G401 (cell line): ENCODE measurements at places on chromosomes 2 and 18. TPM values are rescaled to one million over a fixed set of nuclear protein-coding genes. Genes with fewer than 3 reads are reported as not detected.

DNA sequence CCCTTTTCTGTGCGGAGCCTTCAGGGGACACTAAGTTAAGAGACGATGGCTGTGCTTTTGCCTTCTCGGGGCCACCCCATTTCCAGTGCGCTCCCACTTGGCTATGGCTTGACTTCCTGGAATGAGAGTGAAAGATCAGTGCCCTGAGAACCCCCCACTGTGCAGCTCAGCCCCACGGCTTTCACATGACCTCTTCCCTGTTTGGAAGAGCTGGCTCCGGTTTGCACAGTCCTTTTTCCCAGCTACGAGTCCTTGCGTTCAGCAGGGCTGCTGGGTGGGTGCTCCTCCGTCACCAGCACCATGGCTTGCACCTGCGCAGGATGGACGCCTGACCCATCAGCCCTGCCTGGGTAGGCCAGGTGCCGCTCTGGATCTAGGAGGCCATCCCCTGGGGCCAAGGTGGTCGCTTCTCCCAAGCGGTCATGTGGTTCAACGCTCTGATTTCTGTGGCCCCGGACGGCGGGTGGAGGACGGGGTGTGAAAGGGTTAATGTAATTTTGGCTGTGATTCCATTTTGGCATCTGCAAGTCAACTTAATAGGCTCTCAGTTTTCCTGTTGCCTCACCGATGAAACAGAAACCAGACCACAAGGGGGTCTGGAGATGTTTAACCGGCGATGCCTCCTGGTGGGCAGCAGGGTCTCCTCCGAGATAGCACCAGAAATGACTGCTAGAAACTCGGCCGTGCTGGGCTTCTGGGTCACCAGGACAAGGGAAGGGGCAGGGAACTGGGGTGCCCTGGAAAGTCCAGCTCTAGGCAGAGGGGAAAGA lies 113.1 kb upstream of the HAAO start:
- DNase-seq = peak; percentile 56

The MPP4 gene
- total RNA-seq = 7.4 and 8.8 TPM in 2 replicates

The CCT4 gene
- total RNA-seq = 359 and 412 TPM in 2 replicates

- DNase-seq = no peak
Observed at GRCh38 chr18:23291456-23292205, 156.3 kb downstream of the CABLES1 start.

DNA sequence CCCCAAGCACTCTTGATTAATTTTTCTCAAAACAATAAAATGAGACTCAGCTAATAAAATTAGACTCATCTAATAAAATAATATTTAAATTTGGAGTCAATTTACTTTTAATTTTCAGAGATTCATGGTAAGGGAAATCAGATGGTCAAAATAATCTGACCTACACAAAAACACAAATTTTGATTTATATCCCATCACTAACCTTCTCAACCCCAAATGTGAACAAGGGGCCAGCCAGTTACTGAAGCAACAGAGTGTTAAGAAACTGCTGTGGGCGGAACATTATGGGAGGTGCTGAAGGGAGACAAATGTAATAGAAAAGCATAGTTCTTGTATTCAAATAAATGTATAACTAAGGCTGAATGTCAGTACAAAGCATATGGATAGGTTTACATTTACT lies 28.5 kb upstream of the PPP3R1 start:
- no peak for DNase-seq

DNA sequence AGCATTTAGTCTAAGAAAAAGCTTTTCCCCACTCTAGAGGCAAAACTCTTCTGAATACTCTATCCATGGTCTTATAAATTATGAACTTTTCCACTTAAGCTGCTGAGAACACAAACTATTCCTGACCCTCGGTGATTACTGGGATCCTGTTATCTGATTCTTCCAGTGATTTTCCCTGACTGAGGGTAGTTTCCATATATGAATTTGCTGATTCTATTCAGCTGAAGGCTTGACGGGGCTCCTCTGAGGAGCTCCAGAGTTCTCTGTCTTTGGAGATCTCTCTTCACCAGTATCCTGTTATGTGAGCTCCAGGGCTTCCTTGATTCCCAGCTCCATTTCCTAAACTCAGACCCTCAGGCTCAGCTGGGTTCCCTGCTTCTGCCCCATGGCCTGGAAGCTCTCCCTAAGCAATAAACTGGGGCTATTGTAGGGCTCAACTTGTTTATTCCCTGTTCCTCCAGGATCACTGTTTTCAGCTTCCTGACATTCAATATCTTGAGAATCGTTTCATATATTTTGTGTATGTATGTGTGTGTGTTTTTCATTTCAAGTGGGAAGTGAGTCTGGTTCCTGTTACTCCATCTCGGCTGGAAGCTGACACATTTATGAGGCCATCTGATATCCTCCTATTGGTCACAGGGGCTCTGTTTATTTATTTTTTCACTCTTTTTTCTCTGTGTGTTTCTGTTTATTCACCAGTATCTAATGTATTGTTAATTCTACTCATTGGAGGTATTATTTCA lies 78.2 kb downstream of the ARHGAP28 start:
- DNase-seq = no peak

The PROKR1 gene
- not detected in 2 replicates for total RNA-seq

GRCh38 chr2:223915071-223915470 lies 30.1 kb downstream of the WDFY1 start:
- no peak for DNase-seq

DNA sequence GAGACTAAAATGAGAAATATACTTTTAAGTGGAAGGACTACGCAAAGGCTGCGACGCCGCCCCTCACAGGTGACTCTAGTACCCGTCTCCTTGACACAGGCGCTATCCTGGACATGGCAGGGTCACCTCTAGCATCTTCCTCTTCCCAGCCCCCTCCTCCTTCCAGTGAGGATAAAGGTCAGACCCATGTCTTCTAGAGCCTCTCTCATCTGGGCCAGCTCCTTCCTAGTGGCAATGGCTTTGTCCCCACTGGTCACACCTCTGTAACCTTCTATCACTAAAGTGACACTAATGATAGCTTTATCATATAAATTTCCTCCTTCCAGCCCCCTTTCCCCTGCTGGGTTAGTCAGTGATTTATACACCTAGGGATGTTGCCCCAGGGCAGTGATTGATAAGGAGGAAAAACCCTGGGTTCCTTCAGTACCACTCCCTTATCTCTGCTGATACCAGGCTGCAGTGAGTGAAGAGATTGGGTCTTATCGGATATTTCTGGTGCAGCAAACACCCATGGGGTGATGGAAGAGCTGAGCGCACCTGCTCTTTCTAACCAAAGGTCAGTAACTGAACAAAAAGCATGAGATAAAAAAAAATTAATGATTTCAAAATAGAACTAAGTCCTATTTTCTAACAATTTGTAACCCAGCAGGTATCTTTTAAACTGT lies 62.0 kb upstream of the FZD5 start:
- no peak for DNase-seq

The SP5 gene
- total RNA-seq = not detected in 2 replicates

The CNGA3 gene
- not detected in 2 replicates for total RNA-seq

DNA sequence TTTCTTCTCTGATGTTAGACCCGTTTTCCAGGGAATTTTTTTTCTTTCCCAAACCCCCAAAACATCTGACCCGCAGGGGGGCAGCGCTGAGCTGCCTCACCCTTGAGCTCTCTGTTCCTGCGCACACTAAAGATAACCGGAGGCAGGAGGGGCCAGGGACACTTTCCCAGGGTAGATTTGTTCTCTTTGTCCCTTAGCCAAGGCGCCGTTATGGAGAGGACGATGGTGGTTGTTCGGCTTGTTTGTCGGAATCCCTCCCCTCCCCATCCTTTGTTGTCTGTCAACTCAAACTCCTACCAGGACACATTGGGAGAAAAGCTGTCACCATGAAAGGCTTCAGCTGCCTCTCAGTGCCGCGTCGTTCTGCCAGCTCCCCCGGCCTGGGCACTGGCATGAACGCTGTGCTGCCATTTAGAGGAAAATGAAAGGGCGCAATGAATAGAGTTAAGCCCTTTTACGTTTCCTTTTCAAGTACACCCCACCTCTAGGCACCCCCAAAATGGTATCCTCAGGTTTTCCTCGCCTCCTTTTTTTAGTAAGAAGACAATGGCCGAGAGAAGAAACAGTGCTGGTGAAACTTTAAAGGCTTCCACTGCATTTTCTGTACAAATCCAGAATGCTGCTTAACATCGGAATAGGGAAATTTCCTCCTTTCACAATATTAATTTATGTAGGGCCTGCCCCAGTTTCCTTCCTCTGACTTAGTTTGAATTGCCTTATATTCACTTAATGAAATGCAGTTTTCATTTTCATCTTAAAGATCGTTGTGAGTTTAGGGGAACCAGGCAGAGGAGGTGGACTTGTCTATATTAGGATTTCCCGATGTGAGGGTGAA lies 62.1 kb downstream of the RND3 start:
- DNase-seq = no peak

- DNase-seq = no peak
Observed at GRCh38 chr2:23268467-23269263, 116.3 kb upstream of the KLHL29 start.

- no peak for DNase-seq
Observed at GRCh38 chr2:3246928-3247714, 130.5 kb downstream of the EIPR1 start.

GRCh38 chr2:109058191-109058632 lies 69.2 kb upstream of the EDAR start:
- no peak for DNase-seq

- DNase-seq = no peak
Observed at GRCh38 chr2:236646871-236647270, 77.2 kb downstream of the ACKR3 start.

GRCh38 chr18:7596147-7596546 lies 29.0 kb downstream of the PTPRM start:
- no peak for DNase-seq

DNA sequence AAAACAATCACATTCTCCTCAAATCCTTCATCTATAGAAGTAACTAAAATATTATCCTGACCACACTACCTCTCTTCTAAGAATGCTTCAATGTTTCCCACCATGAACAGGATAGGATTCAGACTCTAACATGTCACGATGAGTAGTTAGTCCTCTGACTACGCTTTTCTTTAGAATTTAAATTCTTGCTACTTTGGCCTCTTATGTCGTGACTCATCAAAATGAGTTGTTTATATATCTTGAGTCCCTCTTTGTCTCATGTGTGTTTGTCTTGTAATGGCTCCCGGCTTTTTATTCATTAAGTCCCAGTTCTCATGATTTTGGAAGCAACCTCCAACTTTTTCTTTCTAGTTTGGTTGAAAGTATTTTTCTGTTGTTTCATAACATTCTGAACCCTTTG lies 1289.2 kb downstream of the DSC3 start:
- DNase-seq = no peak

GRCh38 chr2:152611458-152612231 lies 105.6 kb downstream of the PRPF40A start:
- DNase-seq = peak; percentile 30

DNA sequence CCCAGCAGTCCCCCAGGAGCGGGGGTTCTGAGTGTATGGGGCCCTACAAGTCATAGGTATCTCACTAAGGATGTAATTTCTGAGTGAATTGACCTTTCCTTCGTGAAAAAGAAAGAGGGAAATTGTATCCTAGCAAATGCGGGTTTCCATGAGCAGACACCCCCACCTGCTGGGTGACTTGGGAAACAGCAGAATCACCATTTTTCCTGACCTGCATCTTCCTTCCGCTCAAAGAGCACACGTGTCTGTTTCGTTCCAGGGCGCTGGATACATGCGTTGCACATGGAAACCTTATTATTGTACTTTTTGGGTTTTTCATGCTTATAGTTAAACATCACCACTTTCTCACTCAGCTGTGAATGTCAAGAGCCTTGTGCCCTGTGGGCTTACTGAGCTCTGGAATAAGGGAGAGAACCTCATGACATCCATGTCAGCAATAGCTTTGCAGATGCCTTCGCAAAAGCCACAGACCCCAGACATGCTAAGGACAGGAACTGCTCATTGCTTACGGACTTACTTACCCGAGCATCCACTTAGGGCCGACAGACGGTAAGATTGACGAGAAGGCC lies 132.8 kb downstream of the TPO start:
- DNase-seq = peak; percentile 54

The FBXO41 gene
- 3.6 and 11.1 TPM in 2 replicates for total RNA-seq

The NEUROD1 gene
- not detected in 2 replicates for total RNA-seq

The ZEB2 gene
- total RNA-seq = not detected in 2 replicates

- no peak for DNase-seq
Observed at GRCh38 chr18:79756143-79756500, 41.6 kb upstream of the KCNG2 start.

GRCh38 chr18:42658171-42658570 lies 457.3 kb downstream of the RIT2 start:
- no peak for DNase-seq

GRCh38 chr2:103002954-103003353 lies 241.1 kb downstream of the TMEM182 start:
- no peak for DNase-seq

- DNase-seq = peak; percentile 38
Observed at GRCh38 chr2:240983361-240983995, 14.9 kb upstream of the SNED1 start.

DNA sequence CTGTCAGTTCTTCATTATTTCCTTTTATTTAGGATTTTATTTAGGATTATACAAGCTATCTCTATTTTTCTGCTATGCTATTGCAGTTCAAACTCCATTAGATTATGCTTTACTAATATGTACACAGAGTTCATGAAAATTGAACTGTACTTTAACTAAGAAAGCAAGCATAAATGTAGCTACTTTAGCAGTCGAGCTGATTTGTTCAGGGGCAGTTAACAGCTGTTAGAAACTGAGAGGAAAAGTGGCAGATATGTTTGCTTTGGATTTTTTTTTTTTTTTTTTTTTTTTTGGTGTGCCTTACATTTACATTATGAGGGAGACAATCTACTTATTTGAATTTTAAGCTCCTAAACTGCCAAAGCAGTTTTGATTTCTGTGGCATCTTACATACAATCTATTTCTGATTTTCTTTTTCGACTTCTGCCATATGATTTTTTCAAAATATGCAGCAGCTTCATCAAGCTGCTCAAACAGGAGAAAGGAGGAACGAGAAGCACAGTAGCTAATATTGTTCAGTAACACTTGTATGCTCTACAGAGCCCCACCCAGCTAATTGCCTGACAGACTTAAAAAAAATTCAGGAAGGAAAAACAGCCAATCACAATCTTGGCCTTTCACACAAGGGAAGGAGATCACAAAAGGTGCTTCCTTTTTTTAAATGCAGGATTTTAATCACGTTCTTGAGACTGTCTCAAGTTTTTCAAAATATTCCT lies 233.4 kb upstream of the SIX3 start:
- no peak for DNase-seq

The RGPD4 gene
- 0.03 TPM in 1 of 2 replicates, not detected in the other for total RNA-seq

- DNase-seq = no peak
Observed at GRCh38 chr2:200104015-200104414, 148.6 kb downstream of the MAIP1 start.

DNA sequence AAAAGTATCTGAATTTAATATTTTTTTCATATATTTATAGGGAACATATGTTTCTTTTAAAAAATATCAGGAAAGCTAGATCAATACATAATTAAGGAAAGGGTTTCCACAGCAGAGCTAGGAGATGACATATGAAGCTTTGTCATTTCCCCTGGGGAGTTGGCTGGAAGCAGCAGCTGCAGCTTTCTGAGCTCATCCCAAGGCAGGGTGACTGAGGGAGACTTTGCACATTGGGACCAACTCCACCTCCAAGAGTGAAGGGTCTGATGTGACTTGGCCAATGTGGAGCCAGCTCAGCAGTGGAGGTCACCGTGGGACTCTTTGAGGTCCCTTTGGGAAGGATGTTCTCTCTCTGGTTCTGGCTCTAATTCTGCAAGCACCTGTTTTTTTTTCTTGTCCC lies 315.1 kb downstream of the RDH14 start:
- no peak for DNase-seq

- DNase-seq = no peak
Observed at GRCh38 chr2:160431441-160431840, 62.2 kb downstream of the RBMS1 start.
